ENCODE measurements at places on chromosomes 3 and 15.

- no peak overlapping the region for H3K27ac ChIP-seq
- DNase-seq = no peak
- H3K36me3 ChIP-seq = no peaks in the 10 kb centered on the region
- no peaks in the 10 kb centered on the region for H3K4me1 ChIP-seq
- no peak overlapping the region for H3K4me3 ChIP-seq
These were observed 13.1 kb upstream of the DUT start for GRCh38 chr15:48318131-48318530.

GRCh38 chr3:171377859-171378258, 82.3 kb downstream of the TNIK start:
- no peaks in the 10 kb centered on the region for H3K36me3 ChIP-seq
- H3K4me3 ChIP-seq = no peak overlapping the region
- DNase-seq = no peak

- H3K27ac ChIP-seq = no peak overlapping the region
- no peaks in the 10 kb centered on the region for H3K27me3 ChIP-seq
- DNase-seq = no peak
- H3K4me3 ChIP-seq = no peak overlapping the region
These were observed 132.6 kb upstream of the PROK2 start for GRCh38 chr3:71917545-71917944.

DNA sequence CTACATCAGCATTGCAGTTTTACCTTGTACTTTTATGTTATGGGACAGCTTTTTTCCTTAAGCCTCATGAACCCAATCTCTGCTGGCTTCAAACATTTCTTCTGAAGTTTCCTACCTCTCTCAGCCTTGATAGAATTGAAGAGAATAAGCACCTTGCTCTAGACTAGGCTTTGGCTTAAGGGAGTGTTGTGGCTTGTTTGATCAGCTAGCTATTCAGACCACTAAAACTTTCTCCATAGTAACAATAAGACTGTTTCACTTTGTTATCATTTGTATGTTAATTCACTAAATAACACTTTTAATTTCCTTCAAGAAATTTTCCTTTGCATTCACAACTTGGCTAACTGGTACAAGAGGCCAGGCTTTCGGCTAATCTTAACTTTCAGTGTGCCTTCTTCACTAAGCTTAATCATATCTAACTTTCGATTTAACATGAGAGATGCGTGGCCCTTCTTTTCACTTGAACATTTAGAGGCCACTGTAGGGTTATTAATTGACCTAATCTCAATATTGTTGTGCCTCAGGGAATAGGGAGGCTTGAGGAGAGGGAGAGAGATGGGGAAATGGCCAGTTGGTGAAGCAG, 8.1 kb upstream of the TIGIT start:
- no peak for DNase-seq
- H3K27ac ChIP-seq = no peak overlapping the region
- H3K4me3 ChIP-seq = no peak overlapping the region
- no peaks in the 10 kb centered on the region for H3K36me3 ChIP-seq
- H3K27me3 ChIP-seq = no peaks in the 10 kb centered on the region

- 0 out of 2 replicates have a peak, but pooled peaks cover 7% of the 10 kb centered on the region for H3K4me1 ChIP-seq
- H3K4me3 ChIP-seq = no peak overlapping the region
- no peak overlapping the region for H3K27ac ChIP-seq
- no peak for DNase-seq
These were observed 81.9 kb downstream of the MECOM start for GRCh38 chr3:169581633-169582032.
